GM12865 (cell line): ENCODE measurements at places on chromosomes 5 and 9.

DNA sequence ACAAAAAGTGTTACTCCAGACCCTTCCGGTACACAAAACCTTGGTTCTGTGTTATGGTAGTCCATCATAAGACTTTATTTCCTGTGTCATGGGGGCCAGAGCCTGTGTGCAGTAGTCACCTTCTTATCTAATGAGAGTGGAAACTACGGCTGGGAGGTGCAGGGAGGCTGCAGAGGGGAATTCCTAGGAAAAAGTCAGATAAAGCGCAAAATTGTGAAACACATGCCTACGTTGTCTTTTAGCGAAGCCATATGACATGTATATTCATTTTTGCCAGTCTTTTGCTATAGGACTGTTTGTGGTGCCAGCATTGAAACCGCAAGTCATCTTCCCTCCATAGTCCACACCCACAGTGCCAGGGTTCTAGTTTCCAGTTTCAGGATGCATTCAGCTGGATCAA, 80.7 kb downstream of the PPARGC1B start:
- peak; percentile 24 for DNase-seq

- peak; percentile 82 for DNase-seq
These were observed 32.7 kb upstream of the SPARC start for GRCh38 chr5:151719228-151720000.

DNA sequence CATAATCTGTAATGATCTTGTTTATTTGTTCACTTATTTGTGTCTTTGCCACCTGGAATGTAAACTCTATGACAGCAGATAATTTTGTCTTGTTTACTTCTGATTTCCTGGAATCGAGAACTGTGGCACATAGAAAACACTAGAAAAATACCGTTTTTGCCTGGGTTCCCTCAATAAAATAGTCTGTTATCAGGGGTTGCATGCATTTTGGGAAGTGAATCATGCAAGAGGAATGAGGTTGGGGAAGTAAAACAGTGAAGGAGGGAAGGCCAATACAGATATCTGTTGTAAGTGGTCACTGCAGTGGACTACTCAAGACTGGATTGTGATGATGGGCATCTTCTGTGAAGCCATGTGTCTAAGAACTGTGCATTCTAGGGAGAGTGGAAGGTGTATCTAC, 45.2 kb upstream of the IL6ST start:
- no peak for DNase-seq

GRCh38 chr9:13941714-13942113, 372.2 kb downstream of the NFIB start:
- no peak for DNase-seq

DNA sequence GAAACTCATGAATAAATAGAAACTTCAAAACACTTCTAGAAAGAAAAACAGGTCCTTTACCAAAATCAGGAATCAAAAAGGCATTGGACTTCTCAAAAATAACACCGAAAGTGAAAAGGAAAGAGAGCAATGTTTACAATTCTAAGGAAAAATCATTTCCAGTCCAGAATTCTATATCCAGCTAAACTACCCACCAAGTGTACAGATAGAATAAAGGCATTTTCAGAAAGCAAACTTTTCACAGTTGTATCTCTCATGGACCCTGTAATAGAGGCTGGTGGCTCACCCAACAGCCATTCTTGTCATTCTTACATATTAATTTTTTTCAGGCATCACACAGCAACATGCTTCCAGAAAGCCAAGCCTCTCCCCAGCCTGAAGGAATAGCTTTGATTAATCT, 63.7 kb downstream of the FOXD1 start:
- no peak for DNase-seq

- no peak for DNase-seq
These were observed 226.3 kb downstream of the DMRT2 start for GRCh38 chr9:1276474-1276873.

GRCh38 chr5:120463991-120464626, at the start of gene PRR16:
TSS of gene PRR16 (plus strand) at chr5:120464300.
- DNase-seq: peak; percentile 42

- no peak for DNase-seq
These were observed 80.9 kb downstream of the PRR16 start for GRCh38 chr5:120545007-120545406.

GRCh38 chr5:140795259-140795641, 598 bp downstream of the PCDHA2 start:
- no peak for DNase-seq

- no peak for DNase-seq
These were observed 909 bp downstream of the NDFIP1 start for GRCh38 chr5:142109331-142110045.

DNA sequence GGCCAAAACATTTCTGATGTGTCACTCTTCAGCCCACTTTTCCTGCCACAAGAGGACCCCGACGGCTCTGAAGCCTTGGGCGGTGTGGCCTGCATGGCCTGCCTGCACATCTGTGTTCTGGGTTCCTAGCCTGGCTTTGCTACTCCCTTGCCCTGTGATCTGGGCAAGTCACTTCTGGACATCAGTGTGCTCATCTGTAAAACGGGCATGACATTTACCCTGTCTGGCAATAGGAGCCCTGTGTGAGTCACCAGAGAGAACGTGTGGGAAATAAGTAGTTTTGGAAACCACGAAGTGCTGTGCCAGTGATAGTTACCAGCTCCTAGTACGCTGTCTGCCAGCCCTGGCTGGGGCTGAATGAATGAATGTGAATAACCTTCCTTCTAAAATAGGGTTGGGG, 90.8 kb downstream of the MACROH2A1 start:
- DNase-seq: no peak

- no peak for DNase-seq
These were observed 5.6 kb downstream of the MEGF9 start for GRCh38 chr9:120708526-120709224.

DNA sequence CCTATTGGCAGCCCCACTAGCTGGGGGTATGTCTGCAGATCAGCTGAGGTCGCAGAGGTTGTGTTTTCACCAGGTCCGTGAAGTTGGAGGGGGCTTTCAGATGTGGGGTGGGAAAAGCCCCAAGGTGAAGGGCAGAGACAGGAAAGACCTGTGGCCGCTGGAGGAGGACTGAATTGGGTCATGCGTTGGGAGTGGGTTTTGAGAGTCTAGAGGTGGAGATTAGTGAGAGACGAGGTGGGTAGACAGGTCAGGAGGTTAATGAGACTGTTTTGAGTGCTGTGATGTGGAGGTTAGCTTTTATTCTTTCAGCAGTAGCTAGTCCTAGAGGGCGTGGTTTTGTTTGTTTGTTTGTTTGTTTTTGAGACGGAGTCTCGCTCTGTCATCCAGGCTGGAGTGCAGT, 10.3 kb downstream of the SNX30 start:
- no peak for DNase-seq

DNA sequence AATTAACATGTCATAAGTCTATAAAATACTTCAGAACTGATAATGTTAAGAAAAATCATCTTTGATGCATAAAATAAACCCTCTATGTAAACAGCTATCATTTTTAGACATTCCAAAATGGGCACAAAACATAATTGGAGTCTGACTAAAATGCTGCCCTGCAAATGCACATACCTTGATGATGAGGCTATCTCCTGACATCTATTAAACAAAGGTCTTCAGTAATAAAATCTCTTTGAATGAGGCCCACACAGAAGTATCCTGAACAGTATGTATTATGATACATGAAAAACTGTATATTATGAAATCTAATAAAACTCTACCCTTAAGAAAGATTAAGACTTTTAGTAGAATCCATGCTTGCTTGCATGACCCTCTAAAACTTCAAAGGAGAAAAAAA, 66.1 kb downstream of the FBXL17 start:
- no peak for DNase-seq

DNA sequence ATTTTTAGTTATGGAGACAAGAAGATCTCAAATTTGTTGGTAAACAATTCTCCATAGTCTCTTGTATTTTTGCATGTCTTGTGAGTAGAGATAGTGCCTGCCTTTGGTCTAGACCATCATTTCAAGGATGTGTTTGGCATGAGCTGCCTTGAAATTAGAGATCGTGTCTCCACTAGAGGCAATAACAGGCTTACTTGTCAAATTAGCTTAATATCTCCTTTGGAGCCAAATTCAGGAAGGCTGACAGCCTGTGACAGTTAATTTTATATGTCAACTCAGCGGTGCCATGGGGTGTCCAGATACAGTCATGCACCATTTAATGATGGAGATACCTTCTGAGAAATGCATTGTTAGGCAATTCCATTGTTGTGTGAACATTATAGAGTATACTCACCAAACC, 24.8 kb upstream of the PRDM9 start:
- no peak for DNase-seq
